ENCODE measurements at places on chromosomes 11 and 22. TPM values are rescaled to one million over a fixed set of nuclear protein-coding genes. Genes with fewer than 3 reads are reported as not detected.
A peak's percentile ranks its signal among the peaks of the same experiment; 100 is the strongest.

- H3K4me1 ChIP-seq = peaks cover 2% of the 10 kb centered on the region
- no peaks in the 10 kb centered on the region for H3K36me3 ChIP-seq
- no peaks in the 10 kb centered on the region for H3K27me3 ChIP-seq
- no peak for DNase-seq
Observed at GRCh38 chr22:28046100-28046499, 127.0 kb upstream of the PITPNB start.

GRCh38 chr22:43217285-43218030 is 30.5 kb upstream of the TTLL12 start:
- H3K27ac ChIP-seq = no peak overlapping the region
- no peak overlapping the region for H3K4me3 ChIP-seq
- no peaks in the 10 kb centered on the region for H3K36me3 ChIP-seq
- no peaks in the 10 kb centered on the region for H3K27me3 ChIP-seq

DNA sequence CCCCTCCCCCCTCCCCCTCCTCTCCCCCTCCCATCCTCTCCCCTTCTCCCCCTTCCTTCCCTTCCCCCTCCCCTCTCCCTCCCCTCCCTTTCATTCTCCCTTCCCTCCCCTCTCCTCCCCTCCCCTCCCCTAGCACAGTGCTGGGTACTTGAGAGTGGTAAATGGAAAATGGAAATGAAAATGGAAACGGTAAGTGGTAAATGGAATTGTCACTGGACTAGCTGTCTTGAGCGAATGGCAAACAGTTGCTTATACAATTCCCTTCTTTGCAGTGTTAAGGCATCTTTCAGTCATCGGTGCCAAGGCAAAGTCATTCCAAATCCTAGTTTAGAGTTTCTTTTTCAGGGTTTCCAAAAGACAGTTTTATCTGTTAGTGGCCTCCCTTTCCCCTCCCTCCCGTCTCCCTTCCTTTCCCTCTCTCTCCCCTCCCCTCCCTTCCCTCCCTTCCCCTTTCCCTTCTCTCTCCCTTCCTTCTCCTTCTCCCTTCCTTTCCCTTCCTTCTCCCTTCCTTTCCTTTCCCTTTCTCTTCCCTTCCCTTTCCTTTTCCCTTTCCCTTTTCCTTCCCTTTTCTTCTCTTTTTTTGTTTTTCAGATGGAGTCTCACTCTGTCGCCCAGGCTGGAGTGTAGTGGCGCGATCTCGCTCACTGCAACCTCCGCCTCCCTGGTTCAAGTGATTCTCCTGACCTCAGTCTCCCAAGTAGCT is 47.3 kb downstream of the GRAMD1B start:
- H3K27ac ChIP-seq = no peak overlapping the region
- no peak overlapping the region for H3K4me3 ChIP-seq
- H3K36me3 ChIP-seq = no peaks in the 10 kb centered on the region
- no peaks in the 10 kb centered on the region for H3K27me3 ChIP-seq
- no peaks in the 10 kb centered on the region for H3K4me1 ChIP-seq

GRCh38 chr11:62925745-62926679 is 4.8 kb upstream of the CHRM1 start:
- peaks cover 5% of the 10 kb centered on the region for H3K4me1 ChIP-seq
- peak overlapping the region; percentile 22 for H3K4me3 ChIP-seq
- H3K27ac ChIP-seq = no peak overlapping the region

Gene APOL3
- total RNA-seq = 8.7 TPM

Gene SH3BP1
- total RNA-seq = 53.1 TPM

Gene ACCS
- 88.3 TPM for total RNA-seq

Gene KRTAP5-7
- total RNA-seq = 1.3 TPM
